ENCODE measurements at places on chromosomes 12 and 14. TPM values are rescaled to one million over a fixed set of nuclear protein-coding genes. Genes with fewer than 3 reads are reported as not detected.

IFNG-AS1 gene
- total RNA-seq = not detected

CLEC4A gene
- not detected for total RNA-seq

HDAC7 gene
- total RNA-seq = 83.5 TPM

ESPL1 gene
- 26.6 TPM for total RNA-seq

ALG10B gene
- 2.0 TPM for total RNA-seq

INHBC gene
- total RNA-seq = not detected

TAC3 gene
- not detected for total RNA-seq

SLCO1C1 gene
- not detected for total RNA-seq

Measured in mesangial cell (primary cell).